ENCODE measurements at places on chromosomes 7 and 10. TPM values are rescaled to one million over a fixed set of nuclear protein-coding genes. Genes with fewer than 3 reads are reported as not detected.

DNA sequence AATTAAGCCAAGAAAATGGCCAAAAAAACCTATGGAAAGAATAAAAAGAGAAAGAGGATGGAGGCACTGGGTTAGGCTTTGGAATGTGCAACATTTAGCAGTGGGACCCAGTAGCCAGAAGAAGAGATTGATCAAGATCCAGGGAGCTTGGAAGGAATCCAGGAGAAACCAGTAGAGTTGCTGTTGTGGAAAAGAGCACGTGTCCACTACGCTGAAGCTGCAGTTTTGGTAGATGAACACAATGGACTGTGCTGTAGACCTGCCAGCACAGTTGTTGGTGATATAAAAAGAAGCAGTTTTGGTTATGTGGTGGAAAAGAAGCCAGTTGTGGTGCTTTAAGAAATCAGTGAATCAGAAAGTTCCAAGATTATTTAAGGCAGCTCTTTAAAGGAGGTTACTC is 802.2 kb upstream of the POM121L12 start:
- no peak for DNase-seq

DNA sequence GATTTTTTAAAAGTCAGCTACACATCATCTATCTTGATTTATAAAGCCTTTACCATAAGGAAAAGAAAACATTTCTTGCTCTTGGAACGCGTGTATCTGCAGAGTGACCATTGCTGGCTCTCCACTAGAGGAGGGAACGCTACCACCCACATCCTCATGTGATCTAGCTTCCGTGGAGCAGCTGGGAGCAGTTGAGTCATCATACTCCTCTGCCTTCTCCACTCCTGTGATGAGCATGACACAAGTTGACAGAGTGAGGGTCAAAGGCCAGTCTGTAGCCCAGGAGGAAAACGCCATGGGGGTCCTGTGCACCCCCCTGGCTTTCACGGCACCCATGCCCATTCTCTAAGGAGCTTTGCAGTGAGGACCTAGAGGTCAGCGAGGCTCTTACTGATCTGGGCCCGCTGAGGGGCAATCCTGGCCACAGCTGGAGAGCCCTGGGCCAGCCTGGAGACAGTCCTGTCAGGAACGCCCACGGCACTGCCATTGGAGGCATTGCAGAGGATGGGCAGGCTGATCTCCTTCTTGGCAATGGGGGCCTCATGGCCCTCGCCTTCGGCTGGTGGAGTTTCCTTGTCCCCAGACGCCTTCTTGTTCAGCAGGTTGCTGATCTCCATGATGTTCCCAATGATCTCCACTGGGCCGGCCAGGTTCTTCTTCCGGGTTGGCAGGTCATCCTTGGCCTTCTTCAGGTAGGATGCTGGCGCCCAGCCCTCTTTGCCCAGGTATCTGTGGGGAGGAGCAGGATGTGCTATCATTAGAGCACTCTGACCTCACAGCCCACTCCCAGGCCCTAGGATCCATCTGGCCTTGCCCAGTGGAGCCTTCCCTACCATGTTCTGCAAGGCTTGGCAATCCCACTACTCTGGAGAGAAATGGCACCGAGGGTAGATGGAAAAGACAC is 119.2 kb downstream of the NEURL1 start:
- peak; percentile 91 for DNase-seq

GRCh38 chr10:77494327-77494726 is 143.3 kb downstream of the KCNMA1 start:
- DNase-seq, result peak; percentile 54

GRCh38 chr10:102619281-102619981 is 24.8 kb upstream of the TRIM8 start:
- no peak for DNase-seq

DNA sequence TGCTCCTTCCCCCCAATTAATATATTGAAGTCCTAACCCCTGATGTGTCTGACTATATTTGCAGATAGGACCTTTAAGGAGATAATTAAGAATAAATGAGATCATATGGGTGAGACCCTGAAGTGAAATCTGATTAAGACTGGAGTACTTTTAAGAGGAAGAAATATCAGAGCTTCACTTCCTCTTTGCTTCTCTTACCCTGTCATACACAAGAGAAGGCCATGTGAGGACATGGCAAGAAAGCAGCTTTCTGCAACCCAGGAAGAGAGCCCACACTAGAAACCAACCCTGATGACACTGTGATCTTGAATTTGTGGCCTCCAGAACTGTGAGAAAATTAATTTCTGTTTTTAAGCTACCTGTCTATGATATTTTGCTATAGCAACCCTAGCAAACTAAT is 44.2 kb downstream of the JMJD1C start:
- DNase-seq, result no peak

DNA sequence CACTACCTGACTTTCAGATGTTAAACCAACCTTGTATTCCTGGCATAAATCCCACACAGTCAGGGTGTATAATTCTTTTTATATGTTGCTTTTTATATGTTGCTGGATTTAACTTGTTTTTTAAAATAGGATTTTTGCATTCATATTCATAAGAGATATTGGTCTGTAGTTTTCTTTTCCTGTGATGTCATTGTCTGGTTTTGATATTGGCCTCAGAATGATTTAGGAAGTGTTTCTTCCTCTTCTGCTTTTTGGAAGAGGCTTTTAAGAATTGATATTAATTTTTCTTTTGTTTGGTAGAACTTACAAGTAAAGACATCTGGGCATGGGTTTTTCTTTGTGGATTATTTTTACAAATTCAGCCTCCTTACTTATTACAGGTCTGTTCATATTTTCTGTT is 93.1 kb downstream of the CARD11 start:
- no peak for DNase-seq

GRCh38 chr10:126905776-126906703 is 812 bp downstream of the DOCK1 start:
- DNase-seq, result peak; percentile 52

- DNase-seq, result peak; percentile 10
Observed at GRCh38 chr7:107025449-107026103, 18.9 kb upstream of the PRKAR2B start.

DNA sequence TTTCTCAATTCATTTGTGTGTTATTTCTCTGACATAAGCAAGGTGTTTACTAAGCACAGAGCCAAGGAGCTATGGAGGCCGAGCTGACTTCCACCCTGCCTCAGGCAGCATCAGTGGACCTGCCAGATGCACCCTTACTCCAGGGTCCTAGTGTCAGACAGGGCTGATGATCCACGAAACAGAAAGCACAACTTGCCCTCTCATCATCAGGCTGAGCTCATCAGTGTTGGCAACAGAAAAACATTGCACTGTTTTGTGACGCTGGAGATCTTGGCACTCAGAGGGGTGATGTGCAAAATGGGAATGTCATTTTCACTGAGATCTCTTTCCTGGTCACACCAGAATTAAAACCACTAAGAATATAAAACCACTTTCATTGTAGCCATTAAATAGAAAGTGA is 201.8 kb downstream of the GLI3 start:
- DNase-seq, result peak; percentile 7

DNA sequence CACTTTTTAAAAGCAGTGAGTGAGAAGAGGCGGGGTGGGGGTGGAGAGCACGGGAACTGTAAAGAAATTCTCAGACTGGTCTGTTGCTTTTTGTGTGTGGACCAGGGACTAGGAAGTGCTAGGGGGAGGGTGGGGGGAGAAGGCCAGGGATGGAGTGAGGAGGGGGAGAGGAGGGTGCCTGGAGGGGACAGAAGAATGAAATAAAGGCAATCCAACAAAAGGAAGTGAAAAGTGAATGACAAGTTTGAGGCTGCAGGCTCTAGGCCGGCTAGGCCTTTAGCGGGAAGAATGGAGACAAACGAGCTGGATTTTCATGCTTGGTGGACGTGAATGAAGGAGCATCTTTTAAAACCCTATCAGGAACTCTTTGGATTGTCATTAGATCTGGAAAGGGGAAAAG is 13.7 kb downstream of the NEUROG3 start:
- DNase-seq, result no peak

DNA sequence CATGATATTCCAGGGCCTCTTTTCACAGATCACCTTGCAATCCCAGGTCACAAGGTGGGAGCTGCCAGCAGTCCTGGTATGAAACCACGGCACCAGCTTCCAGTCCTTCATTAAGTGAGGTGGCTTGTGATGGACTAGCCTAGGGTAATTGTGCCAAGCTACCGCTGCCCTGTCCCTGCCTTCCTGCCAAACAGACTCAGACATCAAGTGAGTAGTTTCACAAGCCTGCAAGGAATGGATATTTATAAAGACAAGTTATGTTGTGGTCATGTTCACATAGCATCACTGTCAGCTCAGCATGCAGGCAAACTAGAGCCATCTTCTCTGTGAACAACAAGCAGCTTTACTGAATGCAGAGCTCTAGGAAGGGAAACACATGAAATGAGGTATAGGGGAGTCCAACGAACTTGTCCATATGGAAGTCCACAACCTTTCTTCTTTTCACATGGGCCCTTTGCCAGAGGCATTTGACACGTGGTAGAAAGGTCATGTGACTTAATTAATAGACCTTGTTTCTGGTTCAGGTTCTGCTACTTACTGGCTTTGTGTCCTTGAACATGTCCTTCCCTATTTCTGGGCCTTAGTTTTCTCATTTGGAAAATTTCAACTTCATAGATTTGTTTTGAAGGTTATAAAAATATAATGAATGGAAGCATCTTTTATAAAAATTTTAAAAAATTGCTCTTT is 1061.2 kb downstream of the KCNMA1 start:
- DNase-seq, result peak; percentile 76

DNA sequence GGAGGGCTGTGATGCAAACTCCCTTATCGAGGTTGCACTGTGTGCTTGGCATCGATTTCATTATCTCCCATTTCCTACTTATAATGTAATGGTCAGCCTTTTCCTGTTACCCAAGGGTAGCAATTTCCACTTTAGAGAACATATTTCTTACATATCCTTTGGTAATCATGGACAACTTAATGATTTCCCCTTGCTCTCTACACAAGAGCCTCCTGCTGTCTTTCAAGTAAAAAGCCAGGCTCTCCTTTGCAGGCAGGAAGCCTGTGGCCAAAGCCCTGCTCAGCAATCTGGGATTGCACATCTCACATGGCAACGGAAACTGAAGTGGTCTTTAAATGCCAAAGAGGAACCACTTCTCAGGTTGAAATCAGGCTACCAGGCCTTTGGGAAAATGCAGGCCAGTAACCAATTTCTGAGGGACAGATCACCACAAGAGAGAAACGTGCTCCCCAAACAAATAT is 86.7 kb upstream of the IKZF1 start:
- no peak for DNase-seq

- DNase-seq, result no peak
Observed at GRCh38 chr7:89837515-89837914, 316.8 kb upstream of the STEAP1 start.

DNA sequence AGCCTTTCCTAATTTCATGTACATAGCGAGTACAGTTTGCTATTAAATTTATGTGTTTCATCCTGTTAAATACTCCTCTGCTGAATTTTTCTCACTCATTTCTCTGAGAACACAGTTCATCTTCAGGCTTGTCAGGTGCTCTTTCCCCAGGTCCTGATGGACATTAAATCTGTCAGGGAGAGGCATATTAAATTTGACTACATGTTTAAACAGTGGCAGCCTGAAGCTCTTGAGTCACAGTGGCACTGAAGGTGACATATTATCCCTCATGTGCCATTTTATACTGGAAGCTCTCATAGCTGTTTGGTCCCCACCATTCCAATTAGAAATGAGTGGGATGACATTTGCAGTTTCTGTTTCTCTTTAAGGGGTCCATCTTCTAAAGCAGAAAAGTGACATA is 1089.6 kb upstream of the SORCS1 start:
- DNase-seq, result no peak

DNA sequence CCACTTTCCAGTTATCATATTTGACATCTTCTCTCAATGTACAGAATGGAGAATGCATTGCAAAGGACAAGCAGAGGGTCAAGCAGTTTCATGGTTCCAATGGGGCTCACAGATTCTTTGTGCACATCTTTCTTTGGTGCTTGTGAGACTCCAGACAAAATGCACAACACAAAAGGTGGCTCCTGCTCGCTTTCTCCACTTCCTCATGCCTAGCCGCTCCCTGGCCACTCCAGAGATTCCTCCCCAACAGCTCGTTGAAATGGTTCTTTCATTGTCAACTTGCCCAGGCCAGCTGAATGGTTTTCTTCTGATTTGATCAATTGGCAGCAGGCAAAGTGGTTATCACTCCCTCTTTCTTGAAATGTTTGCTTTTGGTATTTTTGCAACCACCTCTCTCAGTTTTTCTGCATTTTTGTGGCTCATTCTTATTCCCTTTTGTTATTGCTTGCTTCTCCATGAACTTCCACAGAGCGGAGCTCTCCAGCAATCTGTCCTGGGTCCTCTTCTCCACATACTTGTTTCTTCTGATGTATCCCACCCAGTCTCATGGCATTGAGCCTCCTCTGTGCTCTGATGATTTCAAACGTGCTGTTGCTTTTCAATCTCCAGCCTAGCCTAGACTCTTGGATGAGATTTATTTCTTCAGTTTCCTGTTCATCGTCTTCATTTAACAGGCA is 507.8 kb upstream of the MKI67 start:
- DNase-seq, result no peak

DNA sequence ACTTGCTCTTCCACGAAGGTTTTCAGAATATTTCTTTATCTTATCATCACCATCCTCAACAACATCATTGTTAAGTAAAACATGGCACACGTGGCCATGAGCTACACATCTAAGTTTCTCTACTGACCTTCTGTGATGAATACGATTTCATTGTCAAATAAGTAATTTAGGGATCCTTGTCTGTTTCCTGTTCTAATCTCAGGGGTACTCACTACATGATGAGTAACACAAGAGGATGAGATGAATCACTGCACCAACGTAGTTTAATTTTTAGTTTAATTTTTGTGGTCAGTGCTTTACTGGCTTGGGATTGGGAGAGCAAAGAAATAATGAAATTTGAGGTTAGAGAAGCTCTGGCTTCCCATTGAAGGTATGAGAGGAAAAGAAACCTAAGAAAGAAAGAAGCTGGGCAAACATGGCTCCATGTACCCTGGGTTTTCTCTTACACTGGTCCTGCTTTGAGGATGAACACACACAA is 461.9 kb upstream of the KLF6 start:
- DNase-seq, result peak; percentile 98

GRCh38 chr7:158277219-158278141 is 310.1 kb downstream of the PTPRN2 start:
- DNase-seq, result no peak

Gene JAKMIP3
- under 0.01 TPM for total RNA-seq

Gene OR2F1
- not detected for total RNA-seq

Gene GRM8
- total RNA-seq, result not detected

Gene COL17A1
- 0.83 TPM for total RNA-seq

Gene FGL2
- total RNA-seq, result 1.3 TPM

Gene MALRD1
- total RNA-seq, result 1.1 TPM

Gene TMEM248
- total RNA-seq, result 103 TPM

All from IMR-90 (cell line).